Left renal pelvis (tissue), 4 donors: ENCODE measurements at places on chromosomes 1 and 21. TPM values are rescaled to one million over a fixed set of nuclear protein-coding genes. Genes with fewer than 3 reads are reported as not detected.

Gene C4BPA
- 0.47 TPM for polyA plus RNA-seq

- no peak for DNase-seq
Observed at GRCh38 chr1:7343882-7344281, 427.2 kb upstream of the VAMP3 start.

DNA sequence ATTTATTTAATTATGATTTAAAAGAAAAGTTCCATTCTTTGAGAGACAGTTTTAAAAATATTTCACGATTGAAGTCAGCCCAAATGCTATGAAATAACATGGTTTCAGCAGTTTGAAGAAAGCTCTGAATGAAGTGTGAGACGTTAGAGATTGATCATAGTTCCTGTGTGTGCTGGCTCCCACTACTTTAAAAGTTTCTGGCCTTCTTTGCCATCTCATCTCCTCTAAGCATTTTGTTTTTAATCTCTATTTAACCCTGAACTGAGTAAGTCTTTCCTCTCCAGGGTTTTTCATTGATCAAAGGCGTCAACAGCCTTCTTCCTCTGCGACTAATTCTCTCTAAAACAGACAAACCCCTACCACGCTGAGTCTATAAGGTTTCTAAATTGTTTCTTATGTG lies 225.3 kb upstream of the B3GALT2 start:
- no peak for DNase-seq

Gene PTAFR
- 2.5 TPM for polyA plus RNA-seq

Gene ANGPTL3
- polyA plus RNA-seq: 3.9 TPM
